Peyer's patch (tissue), 4 donors: ENCODE measurements at places on chromosomes 4 and X. TPM values are rescaled to one million over a fixed set of nuclear protein-coding genes. Genes with fewer than 3 reads are reported as not detected.

KLHL2 gene
- 11.9 TPM for total RNA-seq

PRDM5 gene
- total RNA-seq = 6.2 TPM

UGT2B10 gene
- not detected for total RNA-seq

CSAG1 gene
- not detected for total RNA-seq

XG gene
- not detected for total RNA-seq

HGFAC gene
- not detected for total RNA-seq

DNA sequence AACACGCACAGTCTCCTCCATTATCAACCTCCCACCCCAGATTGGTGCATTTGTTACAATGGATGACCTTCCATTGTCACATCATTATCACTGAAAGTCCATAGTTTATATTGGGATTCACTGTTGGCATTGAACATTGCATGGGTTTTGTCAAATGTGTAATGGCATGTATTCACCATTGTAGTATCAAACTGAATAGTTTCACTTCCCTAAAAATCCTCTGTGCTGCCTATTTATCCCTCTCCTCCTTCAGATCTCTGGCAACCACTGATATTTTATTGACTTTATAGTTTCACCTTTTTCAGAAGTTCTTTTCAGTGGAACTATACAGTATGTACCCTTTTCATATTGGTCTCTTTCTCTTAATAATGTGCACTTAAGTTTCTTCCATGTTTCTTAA lies 1565.4 kb downstream of the PCDH18 start:
- no peak overlapping the region for H3K27ac ChIP-seq
- H3K27me3 ChIP-seq = no peaks in the 10 kb centered on the region
- no peak for DNase-seq
- H3K4me3 ChIP-seq = no peak overlapping the region

DNA sequence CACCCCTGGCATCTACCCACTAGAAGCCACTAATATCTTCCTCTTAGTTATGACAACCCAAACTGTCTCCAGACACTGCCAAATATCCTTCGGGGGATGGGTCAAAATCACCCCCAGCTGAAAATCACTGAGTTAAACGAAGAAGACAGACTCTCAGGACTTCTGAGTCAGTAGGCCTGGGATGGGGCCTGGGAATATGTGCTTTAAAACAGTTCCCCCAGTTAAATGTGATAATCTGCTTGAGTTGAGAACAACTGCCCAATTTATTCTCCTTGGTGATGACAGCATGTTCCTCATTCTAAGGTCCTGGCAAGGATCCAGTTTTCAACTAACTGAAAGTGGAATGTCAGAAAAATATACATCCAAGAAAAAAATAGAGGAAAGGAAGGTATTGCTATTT lies 52.4 kb downstream of the CBLL2 start:
- H3K27me3 ChIP-seq = no peaks in the 10 kb centered on the region
- H3K4me3 ChIP-seq = no peak overlapping the region
- H3K4me1 ChIP-seq = no peaks in the 10 kb centered on the region
- H3K36me3 ChIP-seq = no peaks in the 10 kb centered on the region
- no peak for DNase-seq

DNA sequence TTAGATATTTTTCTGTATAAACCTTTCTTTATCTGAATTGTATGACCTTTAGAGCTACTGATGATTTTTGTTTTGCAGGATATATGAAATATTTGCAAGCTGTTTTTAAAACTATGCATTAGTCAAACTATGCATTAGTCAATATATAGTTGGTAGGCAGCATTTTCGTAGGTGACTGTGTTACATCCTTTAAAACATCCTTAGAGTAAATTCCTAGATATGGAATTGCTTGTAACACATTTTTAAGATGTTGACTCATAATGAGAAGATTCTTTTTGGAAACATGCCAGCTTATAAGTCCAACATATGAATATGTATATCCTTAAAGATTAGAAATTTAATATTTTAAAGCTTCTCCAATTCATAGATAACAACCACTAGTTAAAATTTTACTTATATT lies 1768.5 kb downstream of the PCDH7 start:
- H3K4me3 ChIP-seq = no peak overlapping the region
- H3K36me3 ChIP-seq = no peaks in the 10 kb centered on the region
- no peaks in the 10 kb centered on the region for H3K4me1 ChIP-seq
- DNase-seq = no peak

- no peaks in the 10 kb centered on the region for H3K27me3 ChIP-seq
- H3K4me1 ChIP-seq = no peaks in the 10 kb centered on the region
- H3K27ac ChIP-seq = no peak overlapping the region
- H3K36me3 ChIP-seq = no peaks in the 10 kb centered on the region
- DNase-seq = no peak
Observed at GRCh38 chrX:39299615-39300014, 498.4 kb downstream of the MID1IP1 start.

GRCh38 chr4:121785479-121785878 lies 15.6 kb upstream of the EXOSC9 start:
- no peaks in the 10 kb centered on the region for H3K27me3 ChIP-seq
- H3K4me3 ChIP-seq = no peak overlapping the region
- no peaks in the 10 kb centered on the region for H3K36me3 ChIP-seq
- H3K27ac ChIP-seq = no peak overlapping the region
- no peak for DNase-seq

DNA sequence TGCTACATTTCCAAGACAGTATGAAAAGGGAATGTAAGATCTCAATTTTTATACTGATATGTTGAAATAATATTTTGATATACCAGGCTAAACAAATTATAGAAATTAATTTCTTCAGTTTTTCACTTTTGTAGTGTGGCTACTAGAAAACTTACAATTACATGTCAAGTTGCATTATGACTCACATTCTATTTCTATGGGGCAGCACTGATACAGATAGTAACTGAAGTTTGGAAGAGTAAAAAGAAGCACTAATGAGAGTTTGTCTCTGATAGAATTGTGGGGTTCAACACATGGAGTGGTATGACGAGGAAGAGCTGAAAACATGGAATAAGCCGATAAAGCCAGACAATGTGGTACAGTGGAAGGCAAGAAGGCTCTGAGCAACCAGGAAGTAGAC lies 95.6 kb downstream of the NR3C2 start:
- no peaks in the 10 kb centered on the region for H3K27me3 ChIP-seq
- no peak overlapping the region for H3K27ac ChIP-seq
- peaks cover 17% of the 10 kb centered on the region for H3K4me1 ChIP-seq

DNA sequence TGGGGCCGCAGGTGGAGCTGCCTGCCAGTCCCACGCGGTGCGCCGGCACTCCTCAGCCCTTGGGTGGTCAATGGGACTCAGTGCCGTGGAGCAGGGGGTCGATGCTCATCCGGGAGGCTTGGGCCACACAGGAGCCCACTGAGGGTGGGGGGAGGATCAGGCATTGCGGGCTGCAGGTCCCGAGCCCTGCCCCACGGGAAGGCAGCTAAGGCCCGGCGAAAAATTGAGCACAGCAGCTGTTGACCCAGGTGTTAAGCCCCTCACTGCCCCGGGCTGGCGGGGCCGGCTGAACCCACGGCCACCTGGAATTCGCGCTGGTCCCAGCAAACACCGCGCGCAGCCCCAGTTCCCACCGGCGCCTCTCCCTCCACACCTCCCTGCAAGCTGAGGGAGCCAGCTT lies 26.1 kb downstream of the VCX2 start:
- DNase-seq = no peak
- no peak overlapping the region for H3K27ac ChIP-seq
- H3K36me3 ChIP-seq = no peaks in the 10 kb centered on the region
- H3K4me1 ChIP-seq = no peaks in the 10 kb centered on the region
- H3K4me3 ChIP-seq = no peak overlapping the region

DNA sequence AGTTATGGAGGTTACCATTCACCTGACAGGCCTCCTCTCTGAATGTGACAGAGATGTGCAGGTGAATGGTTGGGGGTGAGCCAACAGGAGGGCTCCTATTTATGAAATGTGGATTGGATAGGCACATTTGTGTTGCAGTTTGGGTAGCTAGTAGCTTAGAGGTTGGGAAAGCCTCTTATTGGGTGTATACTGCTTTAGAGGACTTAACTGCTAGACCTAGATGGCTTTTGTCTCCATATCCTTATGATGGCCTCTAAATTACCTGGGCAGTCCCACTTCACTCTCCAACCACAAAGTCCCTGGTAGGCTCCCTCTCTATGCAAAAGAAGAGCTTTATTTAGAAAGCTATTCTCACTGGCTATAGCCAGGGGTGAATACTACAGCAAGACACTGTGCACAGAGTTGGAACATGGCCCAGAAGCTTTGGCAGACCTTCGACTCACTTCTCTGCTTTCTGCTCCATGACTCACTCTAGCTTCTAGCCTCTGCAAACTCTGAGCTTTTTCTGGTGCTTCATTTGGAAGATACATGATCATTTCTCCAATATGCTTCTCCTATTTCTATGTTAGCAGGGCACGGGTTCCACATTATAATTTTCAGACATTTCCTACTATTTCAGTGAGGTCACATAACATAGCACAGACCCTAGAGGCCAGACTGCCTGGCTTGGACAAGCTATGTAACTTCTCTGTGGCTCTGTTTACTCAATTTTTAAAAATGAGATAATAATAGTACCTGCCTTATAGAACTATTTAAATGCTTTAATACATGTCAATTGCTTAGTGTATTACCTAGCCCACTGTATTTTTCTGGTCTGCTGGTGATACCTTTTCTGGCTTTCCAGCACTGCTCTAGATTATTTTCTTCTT lies 6.0 kb upstream of the VGLL1 start:
- H3K27ac ChIP-seq = no peak overlapping the region
- H3K27me3 ChIP-seq = no peaks in the 10 kb centered on the region
- peak; percentile 17 for DNase-seq
- H3K4me3 ChIP-seq = no peak overlapping the region
- H3K4me1 ChIP-seq = no peaks in the 10 kb centered on the region

- H3K36me3 ChIP-seq = no peaks in the 10 kb centered on the region
- H3K4me1 ChIP-seq = peaks cover 21% of the 10 kb centered on the region
- DNase-seq = no peak
- H3K4me3 ChIP-seq = no peak overlapping the region
Observed at GRCh38 chr4:99404595-99405287, 30.4 kb downstream of the ADH7 start.
